IPS DF 6.9 (cell line): ENCODE measurements at places on chromosomes 12 and 14.

- no peak for DNase-seq
Measured at GRCh38 chr14:103302966-103303365, 31.1 kb upstream of the EIF5 start.

DNA sequence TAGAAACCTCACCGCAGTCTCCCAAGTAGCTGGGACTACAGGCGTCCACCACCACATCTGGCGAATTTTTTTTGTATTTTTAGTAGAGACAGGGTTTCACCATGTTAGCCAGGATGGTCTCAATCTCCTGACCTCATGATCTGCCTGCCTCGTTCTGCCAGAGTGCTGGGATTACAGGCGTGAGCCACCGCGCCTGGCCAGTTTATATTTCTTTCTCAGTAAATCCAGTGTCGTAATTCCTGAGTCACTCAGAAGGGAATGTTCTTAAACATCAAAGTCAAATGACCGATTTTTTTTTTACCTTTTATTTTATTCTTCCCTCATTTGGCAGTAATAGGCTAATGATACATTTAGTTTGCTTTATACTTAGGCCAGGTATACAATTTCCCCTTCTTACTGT is 80.5 kb downstream of the FBXO33 start:
- DNase-seq: no peak

DNA sequence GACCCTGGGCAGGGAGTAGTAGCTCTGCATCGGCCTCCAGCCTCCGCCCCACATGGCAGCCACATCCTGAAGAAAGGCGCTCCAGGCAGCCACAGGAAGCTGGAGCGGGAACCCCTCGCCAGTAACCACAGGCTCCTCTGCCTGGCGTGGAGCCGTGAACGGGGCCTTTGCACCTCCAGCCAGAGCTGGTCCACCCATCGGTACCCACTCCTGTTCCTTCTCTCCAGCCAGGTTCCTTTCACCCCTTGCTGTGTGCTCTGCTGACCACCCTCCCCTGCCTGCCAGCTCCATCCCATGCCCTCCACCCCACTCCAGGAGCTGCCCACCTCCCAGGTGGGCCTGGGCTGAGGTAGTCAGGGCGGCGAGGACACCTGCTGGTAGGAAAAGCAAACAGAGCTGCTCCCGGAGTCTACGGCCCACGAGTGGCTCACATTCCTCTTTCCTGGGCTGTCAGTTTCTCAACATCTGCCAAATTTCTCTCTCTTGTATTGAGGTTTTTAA is 2.7 kb downstream of the TGFB3 start:
- DNase-seq: no peak

GRCh38 chr14:23582906-23583760 is 4.5 kb upstream of the JPH4 start:
- DNase-seq: no peak

DNA sequence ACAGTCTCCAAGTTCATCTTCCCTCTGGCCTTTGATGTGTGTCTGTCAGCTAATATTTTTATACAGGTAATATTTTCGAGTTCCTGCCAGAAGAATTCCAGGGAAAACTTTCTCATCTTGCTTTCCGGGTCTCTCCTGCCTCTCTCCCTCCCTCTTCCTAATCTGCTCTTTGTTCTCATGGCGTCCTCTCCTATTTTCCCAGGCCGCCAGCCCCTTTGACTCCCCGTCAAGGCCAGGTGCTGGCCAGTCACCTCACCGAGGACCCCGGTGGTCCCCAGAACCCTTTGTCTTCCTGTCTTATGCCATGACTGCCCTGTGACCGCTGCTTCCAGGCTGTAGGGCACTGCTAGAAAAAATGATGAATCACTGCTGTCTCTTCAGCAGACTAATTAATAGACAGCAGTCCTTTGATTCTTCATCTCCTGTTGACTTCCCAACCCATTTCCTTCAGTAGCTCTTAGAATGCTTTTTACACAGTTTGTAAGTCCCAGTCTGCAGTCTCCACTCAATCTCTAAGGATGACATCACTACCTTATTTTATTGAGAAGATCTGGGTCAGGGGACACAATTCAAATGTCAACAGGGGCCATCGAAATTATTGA is 40.7 kb downstream of the PPFIBP1 start:
- no peak for DNase-seq

DNA sequence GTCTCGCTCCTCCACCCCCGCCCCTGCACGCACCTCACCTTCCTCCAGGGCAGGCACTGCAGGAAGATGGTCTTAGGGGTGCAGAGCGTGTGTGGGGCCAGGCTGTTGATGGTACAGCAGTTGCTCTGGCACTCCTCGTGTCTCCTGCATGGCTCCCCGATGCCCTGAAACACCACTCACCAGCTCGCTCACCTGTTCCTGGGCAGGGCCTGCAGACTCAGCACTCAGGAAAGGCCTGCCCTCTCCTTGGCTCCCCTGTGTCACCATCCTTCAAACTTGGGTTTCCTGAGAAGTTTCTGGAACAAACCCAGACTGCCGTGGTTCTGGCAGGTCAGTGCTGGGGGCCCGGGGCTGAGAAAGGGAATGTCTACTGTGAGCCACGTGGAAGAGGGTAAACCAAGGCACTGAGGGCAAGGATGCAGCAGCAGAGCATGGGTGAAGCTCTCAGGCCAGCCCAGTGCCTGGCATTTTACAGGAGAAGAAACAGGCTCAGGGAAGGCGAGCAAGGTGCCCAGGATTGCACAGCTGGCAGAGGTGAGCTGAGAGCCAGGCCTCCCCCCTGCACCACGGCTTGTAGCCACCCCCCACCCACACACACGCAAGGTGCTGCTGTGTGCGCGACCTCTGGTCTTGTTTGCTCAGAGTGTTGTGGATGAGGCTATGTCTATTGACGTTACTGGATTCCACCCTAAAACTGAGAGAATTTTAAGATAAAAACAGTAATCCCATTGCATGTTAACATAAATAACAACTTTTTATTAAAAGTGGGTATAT is 5.5 kb downstream of the LRCOL1 start:
- DNase-seq: no peak

DNA sequence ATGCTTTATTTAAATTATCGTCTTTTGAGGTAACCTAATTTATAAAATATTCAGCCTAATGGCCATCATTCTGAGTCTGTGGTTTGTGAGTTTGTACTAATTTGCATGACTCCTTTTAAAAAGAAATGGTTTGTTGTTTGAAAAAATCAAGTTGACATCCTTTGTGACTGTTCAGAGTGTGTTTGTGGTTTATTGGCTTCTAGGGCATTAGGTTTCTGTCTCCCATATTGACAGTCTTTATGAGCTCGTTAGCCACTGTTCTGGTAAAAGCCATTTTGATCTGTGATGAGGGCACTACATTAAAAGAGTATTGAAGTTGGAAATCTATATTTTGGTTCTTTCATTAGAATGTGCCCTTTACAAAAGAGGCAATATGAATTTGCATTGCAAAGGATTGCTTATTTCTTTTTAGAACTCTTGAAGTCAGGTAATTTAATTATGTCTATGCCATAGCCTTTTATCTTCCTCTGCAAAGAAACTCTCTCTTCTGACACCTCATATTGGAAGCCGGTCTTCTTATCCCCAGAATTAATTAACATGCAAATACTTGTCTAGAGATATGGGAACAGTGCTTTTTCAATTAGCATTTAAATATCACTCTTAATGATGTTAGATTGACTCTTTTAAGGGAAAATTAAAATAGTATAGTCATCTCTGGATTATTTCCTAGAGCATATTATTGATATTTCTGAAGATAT is 95.0 kb downstream of the CRADD start:
- DNase-seq: no peak

GRCh38 chr12:63093084-63093483 is 57.9 kb downstream of the AVPR1A start:
- DNase-seq: no peak

GRCh38 chr12:119835068-119835467 is 42.1 kb downstream of the CIT start:
- DNase-seq: no peak

DNA sequence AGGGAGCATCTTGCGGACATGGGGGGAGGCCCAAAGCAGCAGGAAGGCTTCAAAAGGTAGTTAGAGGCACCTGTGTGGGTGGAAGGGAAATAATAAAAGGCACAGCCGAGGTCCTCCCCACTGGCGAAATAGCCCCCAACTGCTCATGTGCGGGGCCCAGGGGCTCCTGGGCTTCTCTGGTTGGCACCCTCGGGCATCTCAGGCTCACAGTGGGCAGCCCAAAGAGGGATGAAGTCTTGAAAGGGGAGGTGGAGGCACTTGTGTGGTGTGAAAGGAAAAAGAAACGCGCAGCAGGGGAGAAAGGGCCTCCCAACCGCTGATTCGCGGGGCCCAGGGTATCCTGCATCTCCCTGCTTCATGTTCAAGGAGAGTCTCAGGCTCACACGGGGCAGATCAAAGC is 579.4 kb downstream of the ALG10 start:
- DNase-seq: no peak

GRCh38 chr12:65825507-65826352 is 1.4 kb downstream of the HMGA2 start:
- no peak for DNase-seq

- DNase-seq: no peak
Measured at GRCh38 chr14:55410876-55411275, 754 bp downstream of the ATG14 start.

DNA sequence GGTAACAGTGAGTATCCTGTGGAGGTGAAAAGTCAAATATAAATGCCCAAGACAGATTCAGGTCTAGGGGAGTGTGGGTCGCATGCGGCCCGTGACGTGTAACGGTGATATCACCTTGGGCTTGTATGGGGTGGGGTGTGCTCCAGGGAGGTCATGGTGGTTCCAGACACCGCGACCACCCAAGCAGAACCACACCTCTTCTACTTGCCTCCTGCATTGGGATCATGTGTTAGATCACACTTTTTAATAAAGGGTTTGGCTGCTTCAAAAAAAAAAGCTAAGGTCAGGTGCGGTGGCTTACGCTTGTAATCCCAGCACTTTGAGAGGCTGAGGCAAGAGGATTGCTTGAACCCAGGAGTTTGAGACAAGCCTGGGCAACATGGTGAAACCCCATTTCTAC is 4.5 kb downstream of the FBLN5 start:
- DNase-seq: no peak

DNA sequence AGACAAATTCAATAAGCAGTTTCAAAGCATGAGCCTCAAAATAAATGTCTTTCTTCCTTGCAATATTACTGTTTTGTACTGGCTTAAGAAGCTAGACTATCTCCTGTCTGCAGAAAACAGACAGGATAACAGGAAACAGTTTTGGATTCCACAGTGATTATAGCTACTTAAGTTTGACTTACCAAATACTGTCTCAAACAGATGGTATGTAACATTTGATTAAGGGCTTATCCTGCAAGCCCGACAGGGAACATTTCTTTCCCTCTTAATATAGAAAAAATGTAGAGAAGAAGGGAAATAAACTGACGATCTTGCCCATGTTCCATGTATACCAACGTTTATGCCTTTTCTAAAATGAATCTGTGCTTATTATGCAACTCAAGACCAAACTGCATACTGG is 179.9 kb upstream of the EEA1 start:
- no peak for DNase-seq

DNA sequence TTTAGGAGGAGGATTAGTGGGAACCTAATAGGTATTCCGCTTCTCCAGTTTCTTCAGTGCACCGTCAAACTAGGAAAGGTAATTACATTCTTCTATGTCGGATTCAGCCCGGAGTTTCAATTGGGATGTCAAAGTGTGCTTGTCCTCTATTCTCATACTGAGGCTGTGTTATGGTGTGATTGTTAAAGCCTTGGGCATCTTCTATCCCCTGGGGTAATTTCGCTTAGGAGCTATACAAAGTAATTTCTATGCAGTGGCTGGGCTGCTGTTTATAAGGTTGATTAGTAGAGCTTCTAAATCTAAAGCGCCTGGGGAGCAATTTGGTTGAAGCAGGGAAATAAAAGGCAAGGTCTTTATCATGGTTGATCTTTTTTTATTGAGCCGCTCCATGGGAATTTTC is 399.6 kb downstream of the ZFP36L1 start:
- no peak for DNase-seq

DNA sequence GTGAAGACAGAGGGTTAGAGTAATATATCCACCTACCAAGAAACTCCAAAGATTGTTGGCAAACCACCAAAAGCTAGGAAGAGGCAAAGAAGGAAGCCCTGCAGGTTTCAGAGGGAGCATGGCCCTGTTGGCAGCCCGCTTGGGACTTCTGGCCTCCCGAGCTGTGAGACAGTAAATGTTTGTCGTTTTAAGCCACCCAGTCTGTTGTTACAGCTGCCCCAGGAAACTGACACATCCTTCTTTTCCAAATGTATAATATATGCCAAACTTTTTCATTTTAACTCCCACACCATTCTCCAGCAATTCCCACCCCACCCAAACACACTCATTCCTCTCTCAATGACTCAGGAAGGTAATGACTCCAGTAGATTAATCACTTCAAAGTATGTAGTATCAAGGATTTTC is 74.0 kb downstream of the RPS29 start:
- DNase-seq: no peak

- no peak for DNase-seq
Measured at GRCh38 chr12:16154990-16155389, 122.5 kb downstream of the SLC15A5 start.

DNA sequence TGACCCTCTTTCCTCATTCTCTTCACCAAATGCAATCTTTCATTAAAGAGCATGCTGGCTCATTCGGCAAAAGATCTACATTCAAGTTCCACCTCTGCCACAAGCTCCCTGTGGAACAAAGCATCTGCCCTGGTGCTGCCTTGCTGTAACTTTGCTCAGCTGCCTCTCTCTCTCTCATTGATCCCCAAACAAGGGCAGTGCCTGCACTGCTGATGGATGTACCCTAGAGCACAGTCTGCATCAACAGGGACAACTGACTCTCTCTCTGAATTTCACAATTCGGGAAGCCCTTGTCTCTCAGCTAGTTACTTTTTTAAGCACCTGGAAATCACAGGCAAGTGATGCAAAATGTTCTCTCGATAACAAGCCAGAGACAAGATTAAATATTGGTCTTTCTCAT is 174.0 kb upstream of the DIO2 start:
- DNase-seq: no peak

GRCh38 chr12:97556302-97556779 is 93.7 kb downstream of the RMST start:
- no peak for DNase-seq

GRCh38 chr12:110234755-110235154 is 46.3 kb upstream of the ATP2A2 start:
- no peak for DNase-seq

GRCh38 chr12:70367258-70368141 is 1.4 kb downstream of the KCNMB4 start:
- DNase-seq: no peak

- DNase-seq: peak; percentile 22
Measured at GRCh38 chr14:94397289-94398181, 9.1 kb upstream of the SERPINA1 start.

- DNase-seq: no peak
Measured at GRCh38 chr14:65949711-65950516, 536.3 kb upstream of the CCDC196 start.

GRCh38 chr12:70549340-70550179 is 87.7 kb downstream of the PTPRB start:
- DNase-seq: no peak

- no peak for DNase-seq
Measured at GRCh38 chr12:71152851-71153250, 4.9 kb downstream of the TSPAN8 start.

- no peak for DNase-seq
Measured at GRCh38 chr14:90574188-90575131, 177.6 kb downstream of the CALM1 start.
